ENCODE measurements at places on chromosomes 16 and 17.

- DNase-seq = no peak
Observed at GRCh38 chr16:19709381-19710136, 8.5 kb downstream of the KNOP1 start.

DNA sequence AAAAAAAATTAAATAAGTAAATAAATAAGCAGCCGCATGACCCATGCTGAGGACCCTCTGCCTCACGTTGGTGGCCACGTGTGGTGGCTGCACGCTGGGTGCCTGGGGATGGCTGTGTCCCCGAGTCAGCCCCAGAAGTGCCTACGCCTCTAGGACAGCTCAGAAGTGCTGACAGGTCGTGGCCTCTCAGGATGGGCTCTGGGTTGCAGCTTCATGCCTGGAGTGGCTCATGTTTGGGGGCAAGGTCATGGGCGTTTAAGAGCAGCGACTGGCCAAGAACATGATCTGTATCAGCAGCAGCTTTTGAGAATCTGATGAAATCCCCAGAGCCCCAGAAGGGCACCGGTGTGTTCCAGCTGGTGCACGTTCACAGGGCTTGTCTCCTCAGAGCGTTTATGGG, 26.8 kb upstream of the CAPN15 start:
- DNase-seq = no peak

DNA sequence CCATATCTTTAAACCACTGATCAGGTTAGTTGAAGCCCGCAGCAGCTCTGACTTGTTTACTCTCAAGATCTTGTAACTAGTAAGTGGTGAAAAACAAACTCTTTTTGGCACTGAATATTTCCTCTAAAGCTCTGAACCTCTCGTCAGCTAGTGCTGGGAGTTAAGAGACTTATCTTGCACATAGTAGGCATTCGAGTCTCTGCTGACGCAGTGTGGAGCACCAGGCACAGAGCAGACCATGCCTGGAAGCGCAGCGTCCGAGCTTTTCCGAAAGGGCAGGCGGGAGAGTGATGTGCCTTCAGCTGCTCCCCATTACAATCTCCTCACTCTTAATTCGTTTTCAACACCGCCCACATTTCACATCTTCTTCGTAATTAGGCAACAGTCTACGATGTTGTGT, 63.0 kb downstream of the SMG6 start:
- no peak for DNase-seq

GRCh38 chr16:81581107-81581506, 136.5 kb downstream of the CMIP start:
- no peak for DNase-seq

DNA sequence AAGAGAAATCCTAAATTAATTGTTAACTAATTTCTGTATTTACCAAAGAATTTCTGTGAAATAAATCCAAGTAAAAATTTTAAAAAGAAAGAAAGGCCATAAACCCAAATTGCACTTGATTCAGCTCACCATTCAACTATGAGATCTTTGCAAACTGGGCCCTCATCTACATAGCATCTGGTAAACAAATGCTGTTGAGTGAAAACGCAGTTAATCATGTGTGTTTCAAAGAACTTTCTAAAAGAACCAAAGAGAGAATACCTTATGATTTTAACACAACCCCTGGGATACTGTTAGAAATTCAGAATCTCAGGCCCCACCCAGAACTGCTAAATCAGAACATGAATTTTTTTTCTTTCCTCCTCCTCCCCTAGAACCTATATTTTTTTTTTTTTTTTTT, 16.6 kb downstream of the CRLF3 start:
- no peak for DNase-seq
